Body of pancreas (tissue), 4 donors: ENCODE measurements at places on chromosomes 1 and 21. TPM values are rescaled to one million over a fixed set of nuclear protein-coding genes. Genes with fewer than 3 reads are reported as not detected.

Gene AGBL4
- 0.78 TPM for total RNA-seq

Gene ASH1L
- 34.0 TPM for total RNA-seq

Gene PLPPR4
- total RNA-seq = 0.52 TPM

Gene FAM78B
- total RNA-seq = 14.5 TPM
